ENCODE measurements at places on chromosomes 7 and 10.

DNA sequence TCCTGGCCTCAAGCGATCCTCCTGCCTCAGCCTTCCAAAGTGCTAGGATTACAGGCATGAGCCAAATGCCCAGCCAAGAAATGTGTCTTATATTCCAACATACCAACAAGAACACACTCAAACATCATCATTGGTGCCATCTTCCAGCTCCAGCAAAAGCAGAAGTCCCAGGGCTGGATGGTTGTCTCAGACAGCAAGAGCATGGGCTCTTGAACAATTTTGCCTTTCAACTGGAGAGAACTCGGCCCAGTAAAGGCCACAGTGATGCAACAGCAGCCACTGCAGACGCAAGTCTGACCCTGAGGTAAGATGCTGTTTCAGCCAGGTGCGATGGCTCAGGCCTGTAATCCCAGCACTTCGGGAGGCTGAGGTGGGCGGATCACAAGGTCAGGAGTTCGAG lies 52.8 kb upstream of the NFE2L3 start:
- no peak for DNase-seq

DNA sequence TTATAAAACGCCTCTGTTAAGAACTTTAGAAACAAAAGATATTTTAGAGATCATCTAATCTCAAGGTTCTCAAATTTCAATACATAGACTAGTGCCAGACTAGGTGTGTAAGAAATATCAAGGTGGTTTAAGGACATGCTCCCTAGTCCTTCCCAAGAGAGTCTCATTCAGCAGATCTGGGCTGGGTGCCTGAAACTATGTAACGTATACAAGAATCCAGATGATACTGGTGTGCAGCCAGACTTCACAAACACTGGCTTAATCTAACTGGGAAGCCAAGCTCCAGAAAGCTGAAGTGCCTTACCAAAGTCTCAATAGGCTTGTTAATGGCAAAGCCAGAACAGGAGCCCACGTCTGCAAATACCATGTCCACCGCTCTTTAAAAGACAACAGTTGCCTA lies 105.0 kb upstream of the AMPH start:
- no peak for DNase-seq

GRCh38 chr10:69043931-69044531 lies 43.9 kb upstream of the SRGN start:
- peak; percentile 15 for DNase-seq

- no peak for DNase-seq
Measured at GRCh38 chr7:158315881-158316280, 271.7 kb downstream of the PTPRN2 start.

DNA sequence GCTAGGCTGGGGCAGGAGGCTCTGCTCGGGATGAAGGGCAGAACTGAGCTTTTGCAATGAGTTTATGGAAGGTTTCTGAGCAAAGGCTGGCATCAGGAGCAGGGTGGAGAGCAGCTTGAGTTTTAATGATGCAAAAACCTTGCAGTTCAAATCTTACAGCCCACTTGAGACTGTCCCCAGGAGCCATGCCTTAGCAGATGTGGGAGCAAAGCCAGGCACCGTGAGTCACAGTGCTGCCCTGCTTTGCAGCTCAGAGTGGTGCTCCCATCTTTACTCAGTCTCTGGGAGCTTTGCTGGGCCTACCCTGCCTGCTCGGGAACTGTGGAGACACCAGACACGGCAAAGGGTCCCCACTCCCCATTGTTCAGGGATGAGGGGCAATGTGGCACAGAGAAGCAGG lies 122.4 kb upstream of the NPS start:
- no peak for DNase-seq

DNA sequence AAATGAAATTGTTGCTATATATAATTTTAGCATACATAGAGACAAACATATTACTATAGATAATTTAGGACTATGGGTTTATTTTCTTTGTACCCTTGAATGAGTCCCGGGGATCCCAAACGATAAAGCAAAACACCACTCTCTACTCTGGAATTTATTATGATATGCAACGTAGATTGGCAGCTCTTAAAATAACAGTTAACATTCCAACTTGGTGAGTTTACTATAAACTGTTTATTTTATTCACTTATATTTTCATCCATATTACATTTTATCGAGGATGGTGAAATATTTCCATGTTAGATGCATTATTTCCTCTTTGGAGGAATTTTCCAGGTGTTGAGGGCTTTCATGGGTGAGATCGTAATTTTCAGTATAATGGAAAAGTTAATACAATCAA lies 138.7 kb upstream of the DGKB start:
- no peak for DNase-seq

GRCh38 chr10:86263907-86264306 lies 102.7 kb downstream of the GRID1 start:
- no peak for DNase-seq

GRCh38 chr10:5095687-5096086 lies 1.5 kb downstream of the AKR1C3 start:
- no peak for DNase-seq

DNA sequence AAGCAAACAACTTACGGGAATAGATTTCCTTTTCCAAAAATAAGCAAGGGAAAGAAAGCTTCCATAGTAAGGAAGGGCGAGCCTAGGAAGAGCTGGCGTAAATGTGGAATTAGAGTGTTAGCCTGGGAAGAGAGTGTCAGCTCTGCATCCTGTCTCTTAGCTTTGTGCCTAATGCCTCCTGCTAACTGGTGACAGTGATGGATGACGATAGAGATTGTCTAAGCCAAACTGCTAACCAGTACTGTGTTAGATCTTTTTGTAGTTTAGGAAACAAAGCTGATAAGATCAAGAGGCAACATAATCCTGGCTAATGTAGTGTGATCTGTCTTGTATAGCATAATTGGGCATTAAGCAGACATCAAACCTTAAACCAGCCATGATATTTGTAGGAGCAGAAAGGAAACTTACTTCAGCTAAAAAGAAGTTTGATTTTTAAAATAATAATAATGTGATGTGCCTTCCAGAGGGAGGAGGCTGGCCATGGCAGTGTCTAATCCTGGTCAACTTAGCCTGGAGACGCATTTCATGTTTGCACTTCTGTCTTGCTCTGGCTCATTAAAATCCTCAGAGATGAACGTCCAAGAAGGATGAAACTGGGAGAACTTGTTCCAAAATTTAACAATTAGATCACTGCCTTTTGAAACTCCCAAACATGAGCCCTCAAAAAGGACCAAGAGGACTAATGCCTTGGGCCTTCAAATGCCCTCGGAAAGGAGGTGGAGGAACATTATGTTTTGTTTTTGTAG lies 85.1 kb downstream of the FAM204A start:
- DNase-seq = no peak

- DNase-seq = no peak
Measured at GRCh38 chr7:136588216-136588615, 280.2 kb upstream of the CHRM2 start.

GRCh38 chr10:2020836-2021235 lies 283.5 kb upstream of the ADARB2 start:
- no peak for DNase-seq

DNA sequence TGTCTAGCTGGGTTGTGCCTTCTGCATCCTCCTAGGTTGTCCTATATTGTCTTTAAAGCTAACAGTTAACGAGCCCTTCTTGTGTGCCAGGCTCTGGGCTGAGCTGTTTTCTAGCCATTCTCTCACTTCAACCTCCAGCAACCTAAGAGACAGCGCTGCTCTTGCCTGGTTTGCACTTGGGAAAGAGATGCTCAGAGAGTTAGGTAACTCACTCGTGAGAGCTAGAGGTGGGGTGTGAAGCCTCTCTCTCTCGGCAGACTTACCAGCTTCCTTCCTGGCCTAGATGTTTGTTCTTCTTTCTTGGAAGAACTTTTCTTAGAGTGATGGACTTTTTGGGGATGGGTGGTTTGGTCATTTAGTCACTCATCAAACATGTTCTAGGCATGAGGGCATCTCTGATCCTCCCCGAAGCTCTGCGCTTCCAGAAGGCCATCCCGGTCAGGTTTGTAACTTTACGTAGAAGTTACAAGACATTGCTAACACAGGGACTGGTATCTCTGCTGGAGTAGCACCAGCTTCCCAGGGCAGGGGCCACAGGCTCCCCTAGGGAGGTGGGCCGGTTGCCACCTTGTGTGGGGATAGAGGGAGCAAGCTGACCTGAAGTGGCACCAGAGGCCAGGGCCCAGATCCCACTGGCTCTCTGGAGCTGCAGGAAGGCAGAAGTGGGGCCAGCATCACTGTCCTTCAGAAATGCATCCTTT lies 14.3 kb downstream of the TSPAN15 start:
- DNase-seq = no peak

DNA sequence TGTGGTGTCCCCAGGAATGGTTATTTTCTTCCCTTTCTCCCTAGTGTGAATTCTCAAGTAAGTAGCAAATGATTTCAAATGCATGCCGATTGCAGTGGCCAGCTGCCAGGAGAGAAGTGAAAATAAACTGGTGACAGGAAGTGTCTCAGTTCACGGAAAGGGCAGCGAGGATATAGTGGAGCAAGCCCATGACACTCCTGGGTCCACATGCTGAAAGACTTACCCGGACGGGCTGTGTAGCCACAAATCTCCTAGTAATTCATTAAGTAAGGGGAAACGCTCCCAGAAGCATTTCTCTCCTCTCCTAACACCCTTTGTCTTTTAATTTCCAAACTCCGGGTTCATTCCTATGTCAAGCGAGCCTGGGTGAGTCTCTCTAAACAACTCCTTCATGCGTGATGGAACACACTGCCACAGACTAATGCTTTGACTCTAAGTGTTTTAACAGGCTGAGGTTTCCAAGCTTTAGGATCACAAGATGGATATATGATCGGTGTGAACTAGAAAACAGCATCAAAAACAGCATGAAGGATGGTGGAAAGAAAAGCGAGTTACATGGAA lies 125.6 kb downstream of the CYP26A1 start:
- DNase-seq = no peak

- no peak for DNase-seq
Measured at GRCh38 chr7:84100866-84101265, 93.7 kb downstream of the SEMA3A start.

- no peak for DNase-seq
Measured at GRCh38 chr10:60905580-60905979, 38.4 kb downstream of the RHOBTB1 start.

- no peak for DNase-seq
Measured at GRCh38 chr10:74238516-74238915, 87.5 kb downstream of the ADK start.

DNA sequence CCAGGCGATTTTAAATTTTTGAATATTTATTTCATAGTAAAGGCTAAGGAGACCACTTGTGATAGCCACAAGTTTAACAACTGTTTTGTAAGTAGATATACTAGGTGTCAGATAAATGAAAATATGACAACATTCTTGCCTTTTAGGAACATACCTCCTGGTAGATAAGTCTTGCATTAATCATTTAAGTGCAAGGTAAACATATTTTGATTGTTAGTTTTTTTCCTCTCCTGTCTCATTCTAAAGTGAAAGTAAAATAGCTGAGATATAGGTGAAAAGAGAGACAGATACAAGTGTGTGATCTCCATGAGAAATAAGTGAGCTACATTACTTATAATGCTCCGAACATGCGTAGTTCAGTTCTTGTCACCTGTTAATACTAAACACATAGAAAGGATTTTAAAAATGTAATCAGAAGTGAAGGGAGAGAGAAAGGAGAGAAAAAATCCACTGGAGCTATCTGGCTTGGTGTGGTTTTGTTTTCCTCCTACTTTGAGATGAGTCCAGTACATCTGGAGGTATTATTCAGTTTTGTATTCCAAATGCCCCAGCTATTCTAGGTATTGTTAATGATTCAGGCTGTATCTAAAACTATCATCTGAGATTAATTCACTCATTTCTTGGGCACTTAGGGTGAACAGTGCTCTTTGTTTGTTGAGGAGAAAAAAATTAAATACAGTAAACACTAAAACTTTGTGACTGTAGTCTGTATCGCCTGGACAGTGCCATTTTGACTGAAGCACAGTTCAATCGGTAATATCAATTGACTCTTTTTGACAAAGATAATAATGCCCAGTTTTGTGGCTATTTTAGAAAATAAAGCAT lies 21.2 kb downstream of the GLCCI1 start:
- no peak for DNase-seq

DNA sequence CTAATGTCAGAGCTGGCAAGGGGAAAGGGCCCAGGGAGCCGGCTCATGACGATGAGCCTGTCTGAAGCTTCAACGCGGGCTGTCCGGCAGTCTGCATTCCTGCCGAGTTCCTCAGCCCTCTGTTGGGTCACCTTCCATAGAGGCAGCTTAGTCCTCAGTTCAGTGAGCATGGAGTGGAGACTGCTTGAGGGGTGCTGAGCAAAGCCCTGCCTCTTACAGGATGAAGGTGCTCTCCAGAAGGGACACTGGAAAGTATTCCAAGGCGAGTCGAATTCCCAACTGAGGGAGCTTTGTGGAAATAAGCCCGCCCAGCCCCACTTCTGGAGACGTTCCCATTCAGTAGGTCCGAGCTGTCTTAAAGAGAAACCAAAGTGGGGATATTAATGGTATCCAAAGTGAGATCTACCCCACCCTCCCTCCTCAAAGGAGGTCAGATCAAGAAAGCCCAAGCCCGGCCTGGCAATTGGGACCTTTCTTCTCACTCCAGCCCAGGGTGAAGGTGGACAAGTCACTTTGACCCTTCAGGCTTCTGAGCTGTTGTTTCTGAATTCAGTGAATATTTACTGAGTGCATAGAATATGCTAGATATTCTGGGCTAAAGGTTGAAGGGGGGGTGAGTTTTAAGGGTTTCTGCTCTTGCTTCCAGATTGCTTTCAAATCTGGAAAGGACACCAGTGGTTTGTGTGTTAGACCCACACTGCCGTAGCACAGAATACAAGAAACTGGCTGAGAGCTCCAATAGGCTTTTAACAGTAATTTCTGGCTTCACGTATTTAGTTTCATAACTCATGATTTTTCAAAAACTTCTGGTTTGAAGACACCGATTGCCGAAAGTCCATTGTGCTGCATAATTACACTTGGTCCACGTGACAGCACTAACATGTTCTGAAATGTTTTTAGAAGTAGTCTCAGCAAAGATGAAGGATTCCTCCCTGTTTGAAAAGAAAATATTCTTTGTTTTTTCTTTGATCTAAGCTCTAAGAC lies 3.5 kb downstream of the EGFR start:
- no peak for DNase-seq

DNA sequence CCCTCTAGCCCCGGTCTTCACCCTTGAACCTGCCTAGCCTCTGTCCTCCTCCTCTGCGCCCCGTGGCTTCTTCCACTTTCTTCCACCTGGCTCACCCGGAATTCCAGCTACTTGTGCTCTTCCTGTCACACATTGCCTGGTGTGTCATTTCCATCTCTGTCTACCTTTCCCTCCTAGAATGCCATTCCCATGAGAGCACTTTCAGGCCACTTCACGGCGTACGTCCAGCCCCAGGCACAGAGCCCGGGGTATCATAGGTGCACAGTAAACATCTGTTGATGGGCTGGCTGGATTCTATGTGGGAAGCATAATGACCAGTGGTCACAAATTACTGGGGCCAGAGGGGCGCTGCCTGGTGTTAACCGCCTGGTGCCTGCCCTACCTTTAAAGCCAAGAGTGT lies 161.3 kb downstream of the CUX1 start:
- no peak for DNase-seq

- no peak for DNase-seq
Measured at GRCh38 chr7:77266291-77266794, 66.7 kb upstream of the FGL2 start.

Measured in CD4-positive, alpha-beta T cell (primary cell).